ENCODE measurements at places on chromosomes 16 and 17.

GRCh38 chr17:7833795-7834541, at the start of gene KDM6B:
Gene KDM6B, plus strand, starts transcription at chr17:7834217. Its CDS starts 11,338 bp downstream, at chr17:7845555.
- peak; percentile 88 for DNase-seq

DNA sequence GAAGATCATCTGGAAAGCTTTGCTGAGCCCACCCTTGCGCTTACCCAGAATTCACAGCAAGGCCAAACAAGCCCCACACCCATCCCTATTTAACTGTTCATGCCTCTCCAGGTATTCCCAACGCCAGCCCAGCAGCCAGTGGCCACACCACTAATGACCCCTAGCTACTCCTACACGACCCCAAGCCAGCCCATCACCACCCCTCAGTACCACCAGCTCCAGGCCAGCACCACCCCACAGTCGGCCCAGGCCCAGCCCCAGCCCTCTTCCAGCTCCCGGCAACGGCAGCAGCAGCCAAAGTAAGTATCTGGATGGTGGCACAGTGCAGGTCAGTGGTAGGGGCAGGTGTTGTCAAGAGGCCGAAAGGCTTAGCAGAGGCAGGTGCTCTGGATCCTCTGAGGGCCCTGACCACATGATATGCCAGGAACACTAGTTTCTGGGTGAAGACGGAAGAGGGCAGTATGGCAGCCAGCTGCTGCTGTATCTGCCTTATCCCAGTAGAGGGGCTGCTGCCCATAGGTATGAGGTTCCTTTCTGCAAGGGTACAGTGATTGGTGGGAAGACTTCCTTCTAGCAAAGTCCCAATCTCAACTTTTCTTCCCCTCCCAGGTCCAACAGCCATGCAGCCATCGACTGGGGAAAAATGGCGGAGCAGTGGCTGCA, 10.7 kb downstream of the PROCA1 start:
- no peak for DNase-seq

DNA sequence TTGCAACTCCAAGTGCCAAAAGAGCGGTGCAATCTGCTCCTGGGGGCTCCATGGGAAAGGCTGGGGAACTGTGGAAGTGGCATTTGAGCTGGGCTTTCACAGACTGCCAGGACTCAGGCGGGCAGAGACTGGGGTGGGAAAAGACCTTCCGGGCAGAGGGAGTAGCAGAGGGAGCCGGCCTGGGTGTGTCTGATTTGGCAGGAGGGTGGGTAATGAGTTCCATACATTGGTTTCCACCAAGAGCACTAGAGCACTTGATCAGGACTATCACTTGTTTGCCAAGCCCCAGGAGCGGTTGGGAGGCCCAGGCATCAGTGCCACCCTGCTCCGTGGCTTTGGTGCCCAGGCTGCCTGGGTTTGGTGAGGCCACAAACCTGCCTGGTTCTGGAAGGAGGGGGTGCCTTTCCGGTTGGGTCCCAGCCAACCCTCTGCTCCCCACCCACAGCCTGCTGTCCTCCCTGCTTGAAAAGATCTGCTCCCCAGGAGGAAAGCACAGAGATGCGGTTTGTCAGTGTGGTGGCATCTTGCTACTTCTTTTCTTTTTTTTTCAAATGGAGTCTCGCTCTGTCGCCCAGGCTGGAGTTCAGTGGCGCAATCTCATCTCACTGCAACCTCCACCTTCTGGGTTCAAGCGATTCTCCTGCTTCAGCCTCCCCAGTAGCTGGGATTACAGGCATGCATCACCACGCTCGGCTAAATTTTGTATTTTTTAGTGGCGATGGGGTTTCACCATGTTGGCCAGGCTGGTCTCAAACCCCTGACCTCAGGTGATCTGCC, 3.5 kb upstream of the TRIM47 start:
- no peak for DNase-seq

- peak; percentile 38 for DNase-seq
These were observed 982 bp downstream of the SPAG9 start for GRCh38 chr17:51119415-51120356.

- DNase-seq, result no peak
These were observed 56.5 kb downstream of the COPRS start for GRCh38 chr17:31802502-31802901.
